ENCODE measurements at places on chromosomes 11 and 22.

DNA sequence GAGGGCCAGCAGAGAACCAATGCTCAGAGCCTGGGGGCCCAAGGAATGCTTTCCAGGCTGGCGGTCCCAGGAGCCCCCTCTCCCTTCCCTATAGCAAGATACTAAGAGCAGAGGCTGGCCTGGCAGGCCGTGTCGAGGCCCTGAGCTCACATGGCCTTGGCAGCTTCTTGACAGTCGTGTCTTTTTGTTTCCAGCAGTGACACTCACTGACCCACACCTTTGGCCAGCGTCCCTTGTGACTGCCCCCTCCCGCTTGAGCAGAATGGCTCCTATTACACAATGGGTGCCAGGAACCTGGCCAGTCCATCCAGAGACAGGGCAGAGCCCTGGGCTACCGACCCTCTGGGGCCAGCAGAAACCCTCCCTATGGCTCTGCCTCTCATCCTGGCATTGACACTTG is 6.4 kb upstream of the CCND1 start:
- DNase-seq = no peak

GRCh38 chr11:47857485-47857884 is 9.3 kb upstream of the NUP160 start:
- DNase-seq = no peak

DNA sequence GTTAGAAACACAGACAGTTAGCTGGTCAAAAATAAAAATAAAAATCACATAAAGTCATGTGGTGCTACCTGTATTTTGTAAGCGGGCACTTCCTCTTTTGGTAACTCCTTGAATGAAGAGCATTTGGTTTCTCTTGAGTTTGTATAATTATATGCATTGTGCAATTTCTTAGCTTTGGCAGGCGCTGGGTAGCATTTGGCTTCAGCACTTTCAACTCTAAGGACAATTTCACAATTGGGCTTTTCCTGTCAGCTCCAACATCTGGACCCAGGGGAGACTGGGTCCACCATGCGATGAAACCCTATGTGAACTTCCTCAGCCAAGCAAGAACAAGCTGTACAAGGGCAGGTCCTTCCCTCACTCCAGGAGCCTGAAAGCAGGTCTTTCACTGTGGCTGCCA is 169.1 kb downstream of the RRAS2 start:
- no peak for DNase-seq

DNA sequence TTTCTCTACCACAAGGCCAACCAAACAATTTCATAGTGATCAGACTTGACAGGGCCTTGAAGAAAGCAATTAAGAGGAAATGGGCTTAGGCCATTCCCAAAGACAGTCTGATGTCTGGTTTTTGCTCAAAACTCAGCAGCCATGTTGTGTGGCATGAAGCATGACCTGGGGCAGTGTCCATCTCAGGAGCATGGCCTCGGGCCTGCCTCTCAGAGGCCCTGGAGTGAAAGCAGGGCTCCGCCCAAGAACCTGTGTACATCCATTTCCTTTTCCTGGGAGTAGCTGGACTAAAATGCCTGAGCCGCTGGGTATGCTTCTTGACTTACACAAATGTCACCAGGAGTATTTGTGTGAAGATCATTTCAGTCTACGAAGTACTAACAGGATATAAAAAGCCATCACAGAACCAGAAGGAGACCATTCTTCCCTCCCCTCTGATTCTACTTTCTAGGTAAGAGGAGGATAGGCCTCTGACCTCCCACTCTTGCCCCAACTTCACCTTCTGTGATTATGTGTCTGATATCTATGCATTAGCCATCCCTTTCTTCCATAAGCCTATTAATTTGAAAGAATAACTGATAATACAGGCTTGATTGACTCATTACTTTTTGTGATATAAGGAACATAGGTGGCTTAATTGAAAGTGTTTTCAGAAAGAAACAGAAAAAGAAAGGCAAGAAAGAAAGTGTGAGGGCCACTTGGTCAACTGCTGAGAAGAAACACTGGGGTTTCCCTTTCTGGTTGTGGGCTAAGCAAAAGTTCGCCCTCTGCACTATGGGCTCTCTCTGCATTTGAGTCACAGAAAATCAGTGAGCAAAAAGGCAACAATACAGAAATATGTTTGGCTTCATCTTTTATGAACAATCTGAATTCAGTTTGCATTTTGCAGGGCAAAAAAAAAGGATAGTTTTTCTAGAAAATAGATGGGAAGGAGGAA is 188.6 kb upstream of the MTMR2 start:
- DNase-seq = no peak

- DNase-seq = no peak
Measured at GRCh38 chr11:71437879-71438278, 10.3 kb downstream of the DHCR7 start.

DNA sequence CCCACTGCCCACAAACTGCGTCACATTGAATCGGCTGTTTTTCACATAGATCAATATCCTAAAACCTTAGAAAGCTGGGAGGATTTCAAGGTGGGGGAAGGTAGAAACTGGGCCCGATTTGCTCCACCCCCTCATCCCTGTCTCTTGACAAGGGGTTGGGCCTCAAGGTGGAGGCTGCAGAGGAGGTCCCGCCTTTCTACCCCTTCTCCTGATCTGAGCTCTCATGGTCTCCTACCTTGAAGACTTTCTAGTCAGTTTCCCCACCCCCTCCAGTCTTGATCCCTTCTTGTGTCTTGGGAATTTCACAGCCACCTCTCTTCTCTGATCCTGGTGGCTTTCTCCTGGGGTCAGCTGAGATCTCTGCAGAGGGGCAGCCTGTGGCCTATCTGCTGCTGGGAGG is 4.5 kb upstream of the STARD10 start:
- no peak for DNase-seq

GRCh38 chr11:18748766-18749365 is 22.9 kb upstream of the IGSF22 start:
- no peak for DNase-seq

- DNase-seq = no peak
Measured at GRCh38 chr11:79342686-79343085, 98.1 kb downstream of the TENM4 start.

- no peak for DNase-seq
Measured at GRCh38 chr11:103367650-103368049, 258.4 kb downstream of the DYNC2H1 start.

Measured in NCI-H1694 treated with DMSO at 0.1 percent for 48 hours (cell line).